ENCODE measurements at places on chromosomes 3 and 15.

- DNase-seq = no peak
Measured at GRCh38 chr15:68812597-68813431, 7.9 kb downstream of the ANP32A start.

GRCh38 chr3:4241595-4242170 is 61.5 kb upstream of the SETMAR start:
- DNase-seq = no peak

- DNase-seq = no peak
Measured at GRCh38 chr3:134163096-134163495, 87.6 kb downstream of the RYK start.

DNA sequence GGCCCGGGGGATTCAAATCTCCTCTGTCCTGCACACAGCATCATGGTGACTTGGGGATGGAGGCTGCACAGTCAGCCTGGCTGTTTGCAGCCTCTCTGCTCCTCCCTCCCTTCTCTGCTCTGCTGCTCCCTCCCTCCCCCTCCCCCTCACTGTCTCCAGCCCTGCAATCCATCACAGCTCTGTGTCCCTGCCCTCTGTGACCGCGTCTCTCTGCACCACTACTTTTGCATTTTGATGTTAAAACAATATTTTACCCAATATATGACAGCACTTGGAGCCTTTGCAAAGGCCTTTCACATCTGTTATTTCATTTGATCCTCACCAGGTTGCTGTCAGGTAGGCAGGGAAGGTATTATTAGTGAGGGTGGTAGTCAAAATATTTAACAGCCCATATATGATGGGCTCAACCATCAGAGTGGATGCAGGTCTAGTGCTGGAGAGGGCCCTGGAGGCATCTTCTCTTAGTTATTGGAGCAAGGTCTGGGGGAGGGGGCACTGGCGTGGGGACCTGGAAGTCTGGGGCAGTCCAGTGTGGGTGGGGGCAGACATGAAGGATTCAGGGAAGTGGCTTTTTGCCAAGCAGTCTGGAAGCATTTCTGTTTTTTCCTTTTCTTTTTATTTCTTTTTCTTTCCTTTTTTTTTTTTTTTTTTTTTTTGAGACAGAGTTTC is 16.3 kb upstream of the VPS8 start:
- DNase-seq = no peak

- DNase-seq = no peak
Measured at GRCh38 chr3:74080056-74080461, 455.3 kb upstream of the PDZRN3 start.

DNA sequence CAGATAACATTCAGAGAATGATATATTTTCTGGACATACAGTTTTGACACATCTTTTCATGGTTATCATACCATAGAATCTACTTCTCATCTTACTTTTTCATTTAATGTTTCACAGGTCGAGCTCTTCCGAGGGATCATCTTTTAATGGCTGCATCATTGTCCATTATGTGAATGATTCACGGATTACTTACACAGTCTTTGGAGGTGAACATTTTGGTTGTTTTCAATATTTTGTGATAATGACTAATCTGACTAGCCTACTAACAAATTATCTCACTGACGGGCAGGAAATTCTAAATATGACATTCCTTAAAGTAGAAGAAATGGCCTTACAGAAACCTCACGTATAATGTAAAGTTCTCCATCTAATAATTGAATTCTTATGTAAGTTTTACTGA is 209.1 kb upstream of the STRIT1 start:
- DNase-seq = no peak

DNA sequence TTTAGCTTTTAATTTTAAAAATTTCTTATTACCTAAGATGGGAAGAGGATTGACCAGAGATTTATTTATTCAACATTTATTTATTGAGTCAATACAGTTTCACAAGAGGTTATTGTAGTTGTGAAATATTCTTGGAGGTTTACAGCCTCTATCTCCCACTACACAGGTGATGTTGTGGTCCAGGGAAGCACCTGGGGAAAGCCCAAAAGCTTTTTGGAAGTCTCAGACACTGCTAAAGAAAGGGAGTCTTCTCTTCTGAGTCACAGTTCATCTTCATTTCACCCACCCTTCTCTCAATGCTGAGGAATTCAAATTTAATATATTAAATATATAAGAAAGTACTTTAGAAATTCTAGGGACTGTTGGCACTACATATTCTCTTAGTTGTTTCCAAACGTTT is 41.8 kb downstream of the SERPINI1 start:
- DNase-seq = no peak

DNA sequence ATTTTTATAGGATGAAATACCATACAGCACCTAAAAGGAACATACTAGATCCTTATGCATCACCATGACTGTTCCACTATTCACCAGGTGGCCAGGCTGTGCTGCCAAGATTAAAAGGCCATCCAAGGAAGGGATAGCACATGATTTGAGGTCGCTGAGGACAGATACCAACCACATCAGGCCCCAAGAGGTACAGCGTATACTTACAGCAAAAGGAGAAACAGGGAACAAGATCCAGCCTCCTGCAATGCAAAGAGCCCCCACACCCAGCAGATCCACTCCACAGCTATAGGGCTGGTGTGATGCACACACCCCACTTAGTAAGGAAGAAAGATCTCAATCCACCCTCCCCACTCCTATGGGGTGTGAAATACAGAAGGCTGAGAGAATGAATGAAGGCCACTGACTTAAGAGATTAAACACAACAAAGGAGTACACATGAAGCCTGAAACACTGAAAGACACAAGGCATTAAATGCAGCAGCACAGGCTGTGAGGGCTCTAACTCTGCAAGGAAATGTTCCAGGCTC is 32.0 kb upstream of the ZNF445 start:
- DNase-seq = no peak

GRCh38 chr3:101066711-101067129 is 73.5 kb upstream of the ABI3BP start:
- DNase-seq = no peak

DNA sequence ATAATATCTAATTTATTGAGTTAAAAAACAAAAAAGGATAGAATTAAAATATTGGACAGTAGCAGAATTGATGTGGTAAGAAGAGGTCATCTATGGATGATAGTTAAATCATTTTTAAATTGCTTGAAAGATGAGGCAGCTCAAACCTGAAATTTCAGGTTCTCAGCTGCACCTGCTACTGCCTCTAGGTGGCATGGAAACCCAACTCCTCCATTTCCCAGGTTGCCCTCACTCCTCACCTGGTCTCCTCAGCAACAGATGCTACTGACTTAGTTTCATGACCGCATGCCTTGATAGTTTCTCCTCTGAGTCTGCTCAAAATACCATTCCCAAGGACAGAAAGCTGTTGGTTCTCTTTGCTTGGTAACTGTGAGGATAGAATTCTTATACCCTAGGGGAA is 148.1 kb downstream of the ABHD5 start:
- DNase-seq = no peak

DNA sequence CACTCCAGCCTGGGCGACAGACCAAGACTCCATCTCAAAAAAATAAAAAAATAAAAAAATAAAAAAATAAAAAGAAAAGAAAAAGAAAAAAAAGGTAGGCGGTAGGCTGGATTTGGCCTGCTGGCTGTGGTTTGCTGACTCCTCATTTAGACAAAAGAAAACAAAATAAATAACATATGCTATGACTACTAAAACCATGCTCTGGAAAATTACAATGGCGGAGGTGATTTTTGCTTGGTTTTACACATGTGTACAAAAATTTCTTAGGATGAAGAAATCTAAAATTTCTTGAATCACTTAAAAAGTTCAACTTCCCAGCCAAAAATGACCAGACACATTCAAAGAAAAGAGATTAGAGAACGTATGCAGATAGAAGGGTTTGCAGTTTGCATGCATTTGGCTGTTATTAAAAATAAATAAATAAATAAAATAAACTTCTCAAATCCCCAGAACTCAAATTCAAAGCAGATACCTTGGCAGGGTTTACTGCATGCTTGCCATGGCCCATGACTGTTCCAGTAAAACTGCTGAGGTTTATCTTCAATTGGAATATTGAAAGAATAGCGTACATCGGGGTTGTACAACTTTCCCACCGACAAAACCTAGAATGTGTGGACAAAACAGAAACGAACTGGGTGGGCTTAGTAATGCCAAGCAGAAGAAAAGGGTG is 65.9 kb downstream of the ADAMTS9 start:
- no peak for DNase-seq

- no peak for DNase-seq
Measured at GRCh38 chr3:155504682-155505081, 211.2 kb upstream of the STRIT1 start.

- DNase-seq = no peak
Measured at GRCh38 chr15:57495041-57495440, 96.7 kb upstream of the MYZAP start.

- no peak for DNase-seq
Measured at GRCh38 chr3:114892131-114892879, 254.8 kb downstream of the ZBTB20 start.

DNA sequence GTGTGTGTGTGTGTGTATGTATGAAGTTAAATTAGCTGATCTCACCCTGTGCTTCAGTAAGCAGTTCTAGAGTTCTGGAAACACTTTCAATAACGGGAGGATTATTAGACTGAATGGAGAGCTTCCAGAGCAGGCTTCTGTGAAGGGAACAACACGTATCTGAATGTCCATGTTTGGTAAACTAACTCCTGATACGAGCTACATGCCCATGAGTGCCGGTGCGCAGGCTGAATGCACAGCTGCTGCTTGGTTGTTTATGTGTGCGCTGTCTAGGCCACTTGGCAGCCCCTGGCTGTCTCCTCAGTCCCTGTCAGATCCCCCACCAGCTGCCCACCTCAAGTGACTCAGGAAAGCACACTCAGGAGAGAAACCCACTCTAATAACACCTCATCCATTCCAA is 137.0 kb downstream of the EPHB1 start:
- DNase-seq = no peak

- no peak for DNase-seq
Measured at GRCh38 chr15:74221399-74222239, 14.5 kb upstream of the CCDC33 start.

DNA sequence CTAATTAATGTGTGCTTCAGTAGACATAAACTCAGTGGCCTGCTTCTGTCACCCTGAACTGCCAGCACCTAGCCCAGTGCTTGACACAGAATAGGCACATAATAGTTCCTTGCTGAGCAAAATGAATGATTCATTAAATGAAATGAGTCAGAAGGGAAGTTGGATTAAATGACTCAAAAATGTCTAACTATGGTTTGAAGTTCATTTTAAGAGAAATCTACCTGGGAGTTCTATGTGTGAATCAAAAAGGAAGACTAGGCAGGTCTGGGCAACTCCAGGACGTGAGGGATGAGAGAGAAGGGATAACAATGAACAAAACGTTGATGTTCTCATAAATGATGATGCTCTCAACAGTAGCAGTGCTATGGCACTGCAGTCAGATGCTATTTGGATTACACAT is 175.0 kb downstream of the CFAP20DC start:
- no peak for DNase-seq

Measured in tibial nerve (tissue), 4 donors.